ENCODE measurements at places on chromosomes 5 and 9. TPM values are rescaled to one million over a fixed set of nuclear protein-coding genes. Genes with fewer than 3 reads are reported as not detected.

- no peak for DNase-seq
Observed at GRCh38 chr5:140882591-140882899, 621 bp downstream of the PCDHA13 start.

- DNase-seq, result no peak
Observed at GRCh38 chr5:104016646-104017045, 454.1 kb upstream of the NUDT12 start.

Gene DNAJB5
- total RNA-seq, result 4.1 TPM

- DNase-seq, result no peak
Observed at GRCh38 chr9:90421786-90422185, 220.8 kb downstream of the DIRAS2 start.

DNA sequence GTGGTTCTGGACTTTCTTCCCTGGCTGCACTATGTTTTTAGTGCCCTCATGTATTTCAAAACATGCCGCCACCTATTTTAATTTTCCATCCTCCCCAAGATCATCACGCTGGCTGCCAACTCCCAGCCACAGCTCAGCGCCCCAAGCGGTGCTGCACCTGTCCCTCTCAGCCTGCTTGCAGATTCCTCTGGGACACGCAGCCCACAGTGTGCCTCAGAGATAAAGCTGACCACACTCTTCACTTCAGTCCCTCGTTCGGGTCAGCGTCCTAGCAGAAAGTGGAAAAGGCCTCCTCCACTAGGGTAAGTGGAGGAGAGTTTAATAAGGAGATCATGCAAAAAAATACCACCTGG lies 56.2 kb upstream of the CKS2 start:
- no peak for DNase-seq

DNA sequence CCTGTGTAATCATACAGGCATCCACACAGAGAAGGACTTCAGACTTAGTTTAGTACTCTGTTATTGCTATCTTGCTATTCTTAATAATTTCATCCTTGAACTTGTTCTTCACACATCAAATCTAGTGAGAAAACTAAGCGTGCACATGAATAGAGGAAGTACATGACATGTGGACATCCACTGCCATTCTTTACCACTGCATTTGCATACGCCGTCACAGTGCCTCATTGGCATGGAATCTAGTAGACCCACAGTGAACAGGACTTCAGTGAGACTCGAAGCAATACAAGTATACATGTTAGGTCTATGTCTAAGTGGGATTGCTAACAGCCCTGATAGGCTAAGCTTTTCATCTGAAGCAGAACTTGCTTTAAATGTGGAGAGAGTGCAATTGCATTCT lies 592.1 kb downstream of the TLE4 start:
- DNase-seq, result no peak

DNA sequence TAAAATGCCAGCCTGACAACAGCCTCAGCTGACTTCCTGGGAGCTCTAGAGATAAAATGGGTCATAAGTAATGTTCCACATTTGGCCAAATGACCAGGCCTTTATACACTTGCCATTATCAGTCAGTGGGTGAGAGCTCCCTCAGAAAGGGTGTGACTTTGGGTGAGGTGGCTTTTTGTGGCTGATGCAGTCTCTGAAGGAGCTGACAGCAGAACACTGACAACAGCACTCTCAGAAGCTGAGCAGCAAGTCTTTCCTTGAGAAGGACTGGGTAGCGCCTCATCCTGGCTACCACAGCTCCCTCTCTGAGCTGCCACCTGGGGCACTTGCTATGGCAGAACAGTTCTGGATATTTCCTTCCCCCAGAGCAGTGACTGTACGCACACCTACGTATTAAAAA lies 22.0 kb upstream of the GNAQ start:
- peak; percentile 43 for DNase-seq

Gene TRIM36
- total RNA-seq, result 0.45 TPM

Gene ADAMTS13
- 2.4 TPM for total RNA-seq

Gene GABRA6
- not detected for total RNA-seq

- DNase-seq, result no peak
Observed at GRCh38 chr9:79135681-79136415, 435.9 kb upstream of the TLE4 start.

Gene PCDHA7
- not detected for total RNA-seq

GRCh38 chr9:122090981-122091380 lies 2.1 kb downstream of the TTLL11 start:
- DNase-seq, result no peak

GRCh38 chr5:176784218-176785165 lies 25.9 kb upstream of the UNC5A start:
- DNase-seq, result no peak

Gene NTNG2
- total RNA-seq, result 7.3 TPM

Gene CCL28
- 16.8 TPM for total RNA-seq

DNA sequence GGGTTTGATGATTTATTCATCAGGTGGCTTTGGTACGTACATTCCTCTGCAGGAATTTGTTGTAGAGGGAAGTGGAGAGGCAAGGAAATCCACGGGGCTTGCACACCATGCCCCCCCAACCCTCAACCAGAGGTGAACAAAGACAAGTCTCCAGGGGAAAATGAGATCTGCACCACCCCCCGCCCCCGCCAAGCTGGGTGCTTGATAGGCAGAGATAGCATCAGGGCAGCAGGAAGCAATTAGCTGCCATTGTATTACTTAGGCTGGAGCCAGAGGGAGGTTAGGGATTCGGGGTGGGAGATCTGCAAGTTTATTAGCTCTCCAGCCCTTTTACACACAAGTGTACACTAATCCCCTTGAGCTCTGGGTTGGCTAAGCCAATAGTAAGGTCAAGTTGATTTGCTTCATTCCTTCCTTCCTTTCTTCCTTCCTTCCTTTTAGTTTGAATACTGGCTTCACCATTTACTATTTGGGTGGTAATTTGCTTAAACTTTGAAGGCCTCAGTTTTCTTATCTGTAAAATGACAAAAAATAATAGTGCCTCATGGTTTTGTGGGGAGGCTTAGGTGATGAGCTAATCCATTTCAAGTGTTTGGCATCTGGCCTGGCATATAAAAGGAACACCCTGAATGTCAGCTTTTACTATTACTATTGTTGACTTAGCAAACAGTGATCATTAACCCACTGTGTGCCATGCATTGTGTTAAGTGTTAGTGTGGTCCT lies 34.1 kb downstream of the SPRY4 start:
- DNase-seq, result no peak

Gene GHR
- total RNA-seq, result not detected

Gene IRX2
- not detected for total RNA-seq

DNA sequence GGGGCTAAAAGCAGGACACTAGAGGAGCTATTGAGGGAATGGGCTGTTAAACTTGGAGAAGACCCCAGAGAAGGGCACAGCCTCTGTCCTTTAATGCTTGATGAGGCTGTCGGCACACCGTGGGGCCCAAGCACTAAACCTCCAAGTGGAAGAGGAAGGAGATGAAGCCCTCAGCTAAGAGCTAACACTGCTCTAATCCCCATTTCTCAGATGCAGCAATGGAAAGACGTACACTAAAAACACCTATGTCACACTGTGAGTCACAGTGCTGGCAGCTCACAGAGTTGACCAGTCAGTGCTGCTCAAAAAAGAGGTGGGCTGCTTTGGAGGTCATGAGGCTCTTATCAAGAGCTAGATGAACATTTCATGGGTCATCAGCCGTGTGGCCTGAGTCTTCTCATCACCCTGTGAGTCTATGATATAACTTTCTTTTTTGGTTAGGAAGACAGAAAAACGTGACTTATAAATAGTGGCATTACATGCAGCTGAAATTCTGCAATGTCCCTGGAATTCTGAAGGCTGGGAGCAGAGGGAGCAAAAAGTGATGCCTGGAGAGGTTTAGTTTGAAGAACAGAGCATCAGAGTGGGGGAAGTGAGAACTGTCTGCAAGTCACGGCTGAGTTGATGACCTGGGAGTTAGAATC lies 21.5 kb downstream of the TNFSF8 start:
- DNase-seq, result peak; percentile 40

DNA sequence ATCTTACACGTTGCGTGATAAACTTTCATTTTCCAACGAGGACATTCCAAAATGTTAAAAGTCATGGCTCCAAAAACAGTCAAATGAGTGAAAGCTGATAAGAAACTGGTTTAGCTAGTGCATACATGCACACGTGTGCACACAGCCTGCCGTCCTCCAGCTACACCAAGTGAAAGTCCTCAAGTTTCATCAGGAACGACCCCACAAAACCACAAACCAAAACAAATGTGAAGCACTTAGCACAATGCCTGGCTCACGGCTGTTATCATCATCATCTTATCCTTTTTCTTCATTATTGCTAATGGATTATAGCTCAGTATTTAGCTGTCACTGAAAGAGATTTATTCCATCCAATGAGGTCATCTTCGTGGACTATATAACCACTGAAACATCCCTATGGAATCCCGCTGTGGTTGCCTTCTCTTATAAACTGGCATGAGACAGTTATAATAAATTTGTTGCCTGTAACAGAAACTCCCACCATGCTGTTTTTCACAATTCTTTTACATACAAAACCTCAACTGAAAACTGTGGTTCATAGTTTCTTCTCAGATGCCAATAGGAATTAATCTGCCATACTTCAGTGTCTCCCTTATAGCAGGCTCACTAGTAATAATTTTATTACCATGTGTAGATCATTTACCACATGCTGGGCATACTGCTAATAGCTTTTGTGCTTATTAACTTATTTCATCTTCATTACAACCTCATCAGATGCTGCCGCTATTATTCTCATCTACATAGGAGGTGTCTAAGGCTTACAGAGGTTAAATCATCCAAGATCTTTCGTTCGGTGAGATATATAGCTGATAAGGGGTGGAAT lies 56.1 kb downstream of the SAXO1 start:
- no peak for DNase-seq

DNA sequence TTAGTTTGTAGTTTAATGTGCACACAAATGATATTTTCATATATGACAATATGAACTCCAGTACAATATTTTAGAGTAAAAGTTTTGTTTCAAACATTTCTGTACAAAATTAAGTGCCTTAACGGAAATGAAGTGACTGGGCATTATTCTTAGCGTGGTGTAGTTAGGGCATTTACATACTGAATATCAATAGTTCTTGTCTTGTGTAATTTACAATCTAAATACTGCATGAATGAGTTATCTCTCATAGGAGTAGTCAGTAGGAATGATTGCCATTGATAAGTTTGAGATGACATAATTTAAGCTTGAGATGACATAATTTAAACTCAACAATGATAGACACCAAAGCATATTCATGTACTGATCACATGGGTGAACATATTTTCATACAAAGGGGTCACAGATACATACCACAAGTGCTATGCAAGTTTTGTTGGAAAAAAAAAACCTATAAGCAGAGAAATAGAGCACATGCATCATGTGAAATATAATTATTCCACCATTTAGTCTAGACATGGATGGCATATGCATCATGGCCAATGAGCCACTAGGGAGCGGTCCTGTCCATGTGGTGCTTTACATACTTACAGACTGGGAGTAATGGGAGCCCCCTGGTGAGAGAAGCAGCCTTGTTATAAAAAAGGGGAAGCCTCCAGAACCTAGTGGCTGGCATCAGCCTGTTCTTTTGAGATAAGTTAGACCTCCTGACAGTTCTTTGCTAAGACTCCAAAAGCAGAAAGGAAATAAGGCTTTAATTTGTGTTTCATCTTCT lies 1523.9 kb downstream of the MAT2B start:
- no peak for DNase-seq

- DNase-seq, result no peak
Observed at GRCh38 chr5:139285651-139286392, 7.7 kb upstream of the MATR3 start.

- no peak for DNase-seq
Observed at GRCh38 chr5:57164124-57164523, 9.7 kb upstream of the GPBP1 start.

Measured in activated CD4-positive, alpha-beta memory T cell treated with anti-CD3 and anti-CD28 coated beads, Interleukin-2, amount 10 ng/mL, durations not matched to agents 7 days and 5 days (primary cell).